ENCODE measurements at places on chromosomes 11 and 22.

- peak; percentile 40 for DNase-seq
These were observed 41.4 kb upstream of the NFAM1 start for GRCh38 chr22:42473484-42474193.

DNA sequence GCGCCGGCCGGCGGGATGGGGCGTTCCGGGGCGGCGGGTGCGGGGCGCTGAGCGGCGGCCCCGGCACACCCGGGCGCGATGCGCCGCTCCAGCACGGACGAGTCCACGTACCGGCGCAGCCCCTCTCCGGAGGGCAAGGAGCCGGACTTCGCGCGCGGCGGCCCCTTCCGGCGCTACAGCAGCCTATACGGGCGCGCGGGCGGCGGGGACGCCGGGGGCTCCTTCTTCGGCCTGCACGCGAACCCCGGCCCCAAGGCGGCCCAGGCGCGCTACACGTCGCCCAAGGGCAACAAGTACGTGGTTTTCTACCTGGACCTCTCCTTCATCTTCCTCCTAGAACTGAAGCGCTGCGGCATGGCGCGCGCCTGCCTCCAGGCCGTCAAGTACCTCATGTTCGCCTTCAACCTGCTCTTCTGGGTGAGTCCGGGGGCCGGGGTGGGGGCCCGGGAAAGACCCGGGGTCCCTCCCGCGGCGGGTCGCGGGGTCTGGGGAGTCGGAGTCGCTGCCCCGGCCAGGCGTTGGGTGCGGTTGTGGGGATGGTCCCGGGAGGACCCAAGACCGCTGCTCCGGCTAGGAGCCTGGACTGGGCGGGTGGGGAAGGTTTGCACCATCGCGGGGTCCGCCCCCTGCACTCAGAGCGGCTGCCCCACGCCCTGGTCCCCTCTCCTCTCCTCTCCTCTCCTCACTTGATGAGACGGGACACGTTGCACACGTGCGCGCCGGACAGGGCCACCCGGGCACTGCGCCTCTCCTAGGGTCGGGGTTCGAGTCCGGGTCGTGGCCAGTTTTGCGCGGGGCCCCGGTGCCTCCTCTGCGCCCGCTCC lies 7.5 kb downstream of the TSPAN4 start:
- DNase-seq = no peak

DNA sequence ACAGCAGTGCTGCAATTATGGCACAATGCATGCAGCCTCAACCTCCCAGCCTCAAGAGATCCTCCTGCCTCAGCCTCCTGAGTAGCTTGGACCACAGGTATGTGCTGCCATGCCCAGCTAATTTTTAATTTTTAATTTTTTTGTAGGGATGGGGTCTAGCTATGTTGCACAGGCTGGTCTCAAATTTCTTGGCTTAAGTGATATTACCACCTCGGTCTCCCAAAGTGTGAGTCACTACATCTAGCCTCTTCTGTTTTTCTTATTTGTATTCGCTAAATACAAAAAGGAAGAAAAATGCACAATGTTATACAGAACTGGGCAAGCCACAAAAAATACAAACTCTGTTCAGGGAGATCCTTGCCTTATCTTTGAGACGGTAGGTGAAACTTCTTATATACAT lies 62.1 kb downstream of the DDI1 start:
- no peak for DNase-seq

DNA sequence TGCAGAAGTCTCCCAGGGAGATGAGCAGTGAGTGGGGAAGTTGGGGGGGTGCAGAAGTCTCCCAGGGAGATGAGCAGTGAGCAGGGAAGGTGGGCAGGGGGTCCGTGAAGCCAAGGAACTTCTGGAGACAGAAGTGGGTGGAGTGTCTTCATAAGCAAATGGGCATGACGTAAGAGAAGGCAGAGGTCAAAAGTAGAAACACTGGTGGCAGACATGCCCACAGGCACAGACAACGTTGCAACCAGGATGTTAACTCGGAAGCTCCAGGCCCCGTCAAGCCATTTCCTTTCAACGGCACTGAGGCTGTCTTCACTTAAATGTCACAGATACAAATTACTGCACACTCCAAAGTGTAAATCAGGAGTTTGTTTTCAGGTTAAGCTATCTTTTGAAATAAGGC lies 186.1 kb downstream of the SHANK2 start:
- no peak for DNase-seq

GRCh38 chr11:80520507-80520887 lies 1079.7 kb upstream of the TENM4 start:
- no peak for DNase-seq

DNA sequence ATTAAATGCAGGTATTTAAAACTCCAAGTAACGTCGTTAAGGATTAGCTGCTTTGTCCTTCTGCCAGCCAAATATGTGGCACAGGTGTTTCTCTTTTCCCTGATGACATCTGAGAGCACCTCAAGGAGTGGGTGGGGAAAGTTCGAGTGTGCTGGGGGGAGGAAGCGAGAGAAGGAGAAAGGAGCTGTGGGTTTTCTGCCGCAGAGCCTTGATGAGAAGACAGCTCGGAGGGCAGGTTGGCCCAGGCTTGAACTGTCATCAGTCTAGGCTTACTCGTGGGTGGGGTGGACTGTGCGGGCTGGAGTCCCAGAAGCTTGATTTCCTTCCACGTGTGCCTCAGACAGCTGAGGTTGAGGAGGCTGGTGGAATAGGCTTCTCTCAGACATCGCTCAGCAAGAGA lies 15.2 kb upstream of the SORL1-AS1 start:
- DNase-seq = peak; percentile 82

DNA sequence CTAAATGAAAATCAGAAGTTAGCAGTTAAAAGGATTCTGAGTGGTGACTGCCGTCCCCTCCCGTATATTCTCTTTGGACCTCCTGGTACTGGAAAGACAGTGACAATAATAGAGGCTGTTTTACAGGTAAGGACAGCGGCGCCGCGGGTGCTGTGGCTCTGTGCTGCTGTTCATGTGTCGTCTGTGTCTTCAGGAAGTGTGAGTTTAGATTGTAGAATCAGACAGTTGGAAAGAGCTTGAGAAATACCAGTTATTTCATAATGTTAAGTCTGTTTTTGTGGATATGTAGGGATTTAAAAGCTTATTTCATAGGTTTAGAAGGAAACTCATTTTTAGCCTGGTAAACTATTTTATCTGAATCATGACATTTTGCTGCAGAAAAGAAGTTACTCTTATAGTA lies 27.4 kb upstream of the PANX2 start:
- no peak for DNase-seq

DNA sequence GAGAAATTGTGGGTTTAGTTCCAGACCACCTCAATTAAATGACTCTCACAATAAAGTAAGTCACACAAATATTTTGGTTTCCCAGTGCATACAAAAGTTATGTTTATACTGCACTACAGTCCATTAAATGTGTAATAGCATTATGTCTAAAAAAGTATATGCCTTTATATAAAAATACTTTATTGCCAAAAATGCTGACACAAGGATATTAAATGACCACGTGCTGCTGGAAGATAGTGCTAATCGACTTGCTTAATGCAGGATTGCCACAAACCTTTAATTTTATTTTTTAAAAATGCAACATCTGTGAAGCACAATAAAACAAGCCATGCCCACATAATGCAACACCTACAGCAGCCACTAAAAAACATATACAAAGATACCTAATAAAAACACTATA lies 27.0 kb downstream of the OR5AK2 start:
- no peak for DNase-seq

- DNase-seq = peak; percentile 80
These were observed 2.7 kb downstream of the RBM14 start for GRCh38 chr11:66619080-66619554.

- DNase-seq = no peak
These were observed 43.8 kb upstream of the RTL6 start for GRCh38 chr22:44541671-44542319.

DNA sequence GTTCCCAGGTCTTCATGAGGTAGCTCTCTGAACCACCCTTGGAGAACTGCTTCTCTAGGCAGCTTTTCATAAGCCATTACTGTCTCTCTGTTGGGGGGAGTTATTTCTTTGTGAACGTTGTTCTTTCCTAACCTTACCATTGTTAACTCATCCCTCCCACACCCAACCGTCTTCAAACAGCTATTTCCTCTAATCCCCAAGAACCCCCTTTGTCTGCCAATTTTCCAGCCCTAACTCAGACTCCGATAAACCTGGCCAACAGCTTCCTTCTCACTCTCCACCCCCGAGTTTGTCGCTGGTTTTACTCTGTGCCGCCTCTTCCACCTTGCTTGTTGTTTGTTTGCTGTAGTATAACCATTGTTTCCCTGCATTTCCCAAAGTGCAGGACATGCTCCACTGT lies 131.5 kb downstream of the CCDC34 start:
- no peak for DNase-seq

GRCh38 chr11:8766043-8766987 lies 83.7 kb downstream of the RPL27A start:
- no peak for DNase-seq
